ENCODE measurements at places on chromosomes 5 and 9.
A peak's percentile ranks its signal among the peaks of the same experiment; 100 is the strongest.

DNA sequence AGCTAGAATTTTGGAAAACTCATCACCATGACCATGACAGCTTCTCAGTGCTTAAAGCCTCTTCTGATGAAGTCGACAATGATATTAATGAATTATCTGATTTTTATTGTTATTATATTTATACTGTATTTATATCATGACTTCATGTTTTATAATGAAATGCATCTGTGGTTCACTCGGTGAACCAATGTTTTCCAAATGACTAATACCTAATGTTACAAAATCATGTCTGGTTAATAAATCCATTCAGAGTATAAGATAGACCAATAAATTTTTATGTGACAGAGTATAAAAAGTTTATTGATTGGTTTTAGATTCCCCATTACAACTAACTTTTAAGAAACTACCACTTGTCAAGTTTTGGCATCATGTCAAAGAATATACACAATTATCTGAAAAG is 416.5 kb downstream of the MLLT3 start:
- DNase-seq, result no peak

DNA sequence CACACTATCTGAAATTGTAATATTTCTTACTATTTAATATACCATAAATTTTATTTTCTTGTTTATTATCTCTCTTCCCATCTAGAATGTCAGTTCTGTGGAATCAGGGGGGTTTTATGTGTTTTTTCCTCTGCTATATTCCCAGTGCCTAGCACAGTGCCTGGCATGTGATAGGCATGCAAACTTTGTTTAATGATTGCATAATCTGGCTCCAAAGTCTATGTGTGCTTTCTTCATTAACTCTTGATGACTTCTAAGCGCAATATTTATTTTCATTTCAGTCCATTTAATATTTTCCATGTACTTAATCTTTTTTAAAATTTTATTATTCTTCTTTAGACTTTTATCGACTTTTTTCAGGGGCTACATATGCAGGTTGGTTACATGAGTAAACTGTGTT is 60.4 kb upstream of the CDK5RAP2 start:
- no peak for DNase-seq

- DNase-seq, result no peak
Observed at GRCh38 chr5:145856285-145856818, 16.5 kb downstream of the GRXCR2 start.

GRCh38 chr5:34684281-34684979 is 28.3 kb downstream of the RAI14 start:
- DNase-seq, result no peak

GRCh38 chr5:124252747-124253146 is 493.7 kb downstream of the ZNF608 start:
- DNase-seq, result no peak

- no peak for DNase-seq
Observed at GRCh38 chr5:111691914-111692313, 65.1 kb downstream of the NREP start.

- no peak for DNase-seq
Observed at GRCh38 chr5:87076931-87077330, 190.8 kb upstream of the RASA1 start.

DNA sequence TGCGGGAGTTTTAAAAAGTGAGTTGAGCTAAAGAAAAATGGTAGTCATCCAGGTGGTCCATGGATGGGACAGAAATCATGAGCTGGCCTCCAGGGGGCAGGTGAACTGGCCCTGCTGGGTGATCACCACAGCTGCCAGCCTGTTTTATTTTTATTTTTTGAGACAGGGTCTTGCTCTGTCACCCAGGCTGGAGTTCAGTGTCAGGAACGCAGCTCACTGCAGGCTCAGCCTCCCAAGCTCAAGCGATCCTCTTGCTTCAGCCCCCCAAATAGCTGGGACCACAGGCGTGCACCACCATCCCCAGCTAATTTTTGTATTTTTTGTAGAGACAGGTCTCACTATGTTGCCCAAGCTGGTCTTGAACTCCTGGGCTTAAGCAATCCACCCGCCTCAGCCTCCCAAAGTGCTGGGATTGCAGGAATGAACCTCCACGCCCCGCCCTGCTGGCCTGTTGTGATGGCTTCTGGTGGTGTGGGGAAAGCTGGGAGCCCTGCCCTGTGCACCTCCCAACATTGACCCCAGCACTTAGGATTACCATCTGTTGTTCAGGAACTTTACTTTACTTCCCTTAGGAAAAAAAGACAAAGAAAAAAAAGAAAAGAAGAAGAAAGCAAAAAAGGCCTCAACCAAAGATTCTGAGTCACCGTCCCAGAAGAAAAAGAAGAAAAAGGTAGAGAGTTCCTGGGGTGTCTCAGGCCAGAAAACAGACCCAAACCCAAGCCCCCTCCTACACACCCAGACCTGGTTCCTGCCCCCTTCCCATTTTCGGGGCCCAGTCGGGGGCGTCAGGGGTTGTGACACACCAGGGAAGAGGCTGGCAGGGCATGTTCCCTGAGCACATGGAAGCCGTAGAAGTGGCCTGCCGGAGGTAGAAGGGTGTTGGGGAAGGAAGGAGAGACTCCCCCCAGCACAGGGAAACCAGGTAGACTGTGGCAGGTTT is 14.7 kb downstream of the CD74 start:
- DNase-seq, result no peak

GRCh38 chr5:16245956-16246355 is 66.4 kb upstream of the MARCHF11 start:
- DNase-seq, result no peak

DNA sequence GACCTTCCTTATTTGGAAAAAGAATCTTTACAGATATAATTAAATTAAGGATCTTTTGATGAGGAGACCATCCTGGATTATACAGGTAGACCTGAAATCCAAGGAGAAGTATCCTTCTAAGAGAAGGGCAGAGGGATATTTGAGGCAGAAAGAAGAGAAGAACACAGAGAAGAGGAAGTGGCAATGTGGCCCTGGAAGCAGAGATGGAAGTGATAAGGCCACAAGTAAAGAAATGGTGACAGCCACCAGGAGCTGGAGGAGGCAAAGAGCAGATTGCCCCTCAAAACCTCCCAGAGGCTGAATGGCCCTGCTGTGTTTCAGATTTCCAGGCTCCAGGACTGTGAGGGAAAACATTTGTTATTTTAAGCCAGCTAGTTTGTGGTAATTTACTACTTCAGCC is 93.0 kb upstream of the ANKRD55 start:
- no peak for DNase-seq

GRCh38 chr5:32369542-32370155 is 56.9 kb upstream of the MTMR12 start:
- no peak for DNase-seq

DNA sequence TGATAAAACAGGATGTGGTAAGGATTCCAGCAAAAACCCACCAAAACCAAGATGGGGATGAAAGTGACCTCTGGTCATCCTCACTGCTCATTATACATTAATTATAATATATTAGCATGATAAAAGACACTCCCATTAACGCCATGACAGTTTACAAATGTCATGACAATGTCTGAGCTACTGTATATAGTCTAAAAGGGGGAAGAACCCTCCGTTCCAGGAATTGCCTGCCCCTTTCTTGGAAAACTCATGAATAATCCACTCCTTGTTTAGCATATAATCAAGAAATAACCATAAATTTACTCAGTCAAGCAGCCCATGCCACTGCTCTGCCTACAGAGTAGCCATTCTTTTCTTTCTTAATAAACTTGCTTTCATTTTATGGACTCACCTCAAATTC is 96.4 kb upstream of the VLDLR start:
- no peak for DNase-seq

- DNase-seq, result no peak
Observed at GRCh38 chr5:172638209-172638768, 2.8 kb upstream of the NEURL1B start.

GRCh38 chr9:122506964-122507363 is 3.6 kb upstream of the OR1J2 start:
- DNase-seq, result no peak

DNA sequence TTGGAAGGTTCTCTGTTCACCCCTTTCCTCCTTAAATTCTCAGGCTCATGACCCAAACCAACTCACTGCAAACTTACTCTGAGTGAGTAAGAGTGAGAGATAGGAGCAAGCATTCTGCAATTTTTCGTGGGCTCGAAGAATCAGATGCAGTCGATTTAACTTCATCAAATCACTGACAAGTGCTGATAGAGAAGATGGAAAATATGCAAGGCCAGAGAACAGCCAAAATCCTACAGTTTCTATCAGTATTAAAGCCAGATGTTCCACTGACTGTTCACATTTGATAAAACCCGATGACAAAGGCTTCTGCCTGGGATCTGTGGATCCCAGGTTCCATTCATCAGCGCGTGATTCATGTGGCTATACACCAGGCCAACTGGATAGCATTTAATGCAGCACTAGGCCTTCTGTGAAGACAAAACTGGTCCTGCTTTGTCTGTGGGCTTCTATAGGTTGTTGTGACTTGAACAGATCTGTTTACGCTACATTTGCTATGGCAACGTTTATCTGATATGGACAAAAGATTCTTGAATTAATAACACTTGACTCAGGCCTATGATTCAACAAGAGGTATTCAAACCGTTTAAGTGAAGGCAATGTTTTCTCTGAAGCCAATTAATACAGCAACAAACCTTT is 251.2 kb downstream of the NFIB start:
- DNase-seq, result no peak

- no peak for DNase-seq
Observed at GRCh38 chr9:38089387-38090165, 20.5 kb upstream of the SHB start.

GRCh38 chr9:113807173-113808061 is 68.7 kb upstream of the ZNF618 start:
- peak; percentile 50 for DNase-seq

GRCh38 chr9:99192786-99193465 is 28.8 kb downstream of the ALG2 start:
- no peak for DNase-seq

DNA sequence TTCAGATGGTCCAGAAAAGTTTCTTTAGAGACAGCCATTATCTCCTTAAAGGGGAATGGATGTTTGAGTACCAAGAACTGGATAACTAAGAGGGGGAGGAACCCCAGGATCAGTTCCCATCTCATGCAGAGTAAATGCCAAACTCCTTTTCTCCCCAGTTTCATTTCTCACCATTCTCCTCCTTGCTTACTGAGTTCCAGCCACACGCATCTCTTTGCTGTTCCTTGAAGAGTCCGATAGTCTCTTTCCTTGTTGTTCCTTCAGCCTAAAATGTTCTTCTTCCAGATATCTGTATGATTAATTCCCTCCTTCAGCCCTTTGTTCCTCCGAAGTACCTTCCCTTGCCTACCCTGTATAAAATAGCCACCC is 30.0 kb downstream of the KDM4C start:
- no peak for DNase-seq

DNA sequence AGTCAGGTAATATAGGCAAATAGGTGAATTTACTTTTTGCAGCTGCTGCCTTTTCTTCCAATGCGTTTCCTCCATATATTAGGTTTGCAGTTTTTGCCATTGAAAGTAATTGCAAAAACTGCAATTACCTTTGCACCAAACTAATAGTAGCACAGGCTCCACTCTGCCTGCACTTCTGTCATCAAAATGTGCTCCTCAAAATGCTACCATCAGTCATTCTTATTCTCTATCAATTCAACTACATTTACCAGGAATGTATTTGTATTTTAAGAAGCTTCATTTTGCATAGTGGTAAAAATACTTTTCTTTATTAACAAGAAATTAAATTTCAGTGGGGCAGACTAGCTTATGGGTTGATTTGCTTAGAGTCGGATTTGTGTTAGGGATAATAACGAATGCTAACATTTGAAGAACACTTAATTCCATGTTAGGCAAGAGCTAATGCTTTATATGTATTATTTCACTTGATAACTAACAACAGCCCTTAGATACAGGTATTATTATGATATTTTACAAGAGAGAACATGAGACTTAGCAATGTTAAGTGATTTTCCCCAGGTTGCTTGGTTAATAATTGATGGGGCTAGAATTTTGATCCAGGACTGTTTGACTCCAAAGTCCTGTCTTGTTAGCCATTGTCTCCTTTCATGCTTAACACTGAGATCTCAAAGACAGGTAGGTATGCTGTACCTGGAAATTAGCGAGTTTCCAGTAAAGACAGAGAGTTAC is 300.4 kb downstream of the MAN2A1 start:
- no peak for DNase-seq

DNA sequence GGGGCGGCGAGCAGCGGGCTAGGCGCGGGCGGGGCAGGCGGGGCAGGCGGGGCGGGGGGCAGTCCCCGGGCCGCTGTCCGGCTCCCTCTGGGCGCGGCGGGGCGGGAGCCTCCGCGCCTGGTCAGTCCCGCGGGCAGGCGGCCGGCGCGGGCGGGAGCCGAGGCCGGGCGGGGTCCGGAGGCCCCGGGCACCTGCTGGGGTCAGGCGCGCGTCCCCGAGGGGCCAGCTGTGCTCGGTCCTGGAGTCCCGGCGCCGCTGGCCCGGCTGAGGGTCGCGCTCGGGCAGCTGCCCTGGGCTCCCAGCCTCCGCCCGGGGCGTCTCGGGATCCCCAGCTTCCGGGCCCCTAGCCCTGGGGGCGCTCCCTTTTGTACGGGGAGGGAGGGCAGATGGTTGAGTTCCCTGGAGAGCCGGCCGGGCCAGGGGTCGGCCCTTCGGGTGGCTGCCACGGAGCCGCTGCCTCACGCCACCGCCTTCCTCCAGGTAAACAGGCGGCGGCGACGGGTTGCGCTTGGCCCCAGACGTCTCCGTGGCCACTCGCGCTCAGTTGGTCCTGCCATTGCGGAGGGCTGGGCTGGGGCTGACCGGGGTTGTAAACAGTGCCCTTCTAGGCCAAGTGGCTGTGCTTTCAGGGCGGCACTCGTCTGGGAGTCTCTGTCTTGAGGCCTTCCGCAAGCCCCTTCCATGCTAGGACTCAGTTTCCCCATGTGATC is 473 bp downstream of the ZBTB34 start:
- no peak for DNase-seq

DNA sequence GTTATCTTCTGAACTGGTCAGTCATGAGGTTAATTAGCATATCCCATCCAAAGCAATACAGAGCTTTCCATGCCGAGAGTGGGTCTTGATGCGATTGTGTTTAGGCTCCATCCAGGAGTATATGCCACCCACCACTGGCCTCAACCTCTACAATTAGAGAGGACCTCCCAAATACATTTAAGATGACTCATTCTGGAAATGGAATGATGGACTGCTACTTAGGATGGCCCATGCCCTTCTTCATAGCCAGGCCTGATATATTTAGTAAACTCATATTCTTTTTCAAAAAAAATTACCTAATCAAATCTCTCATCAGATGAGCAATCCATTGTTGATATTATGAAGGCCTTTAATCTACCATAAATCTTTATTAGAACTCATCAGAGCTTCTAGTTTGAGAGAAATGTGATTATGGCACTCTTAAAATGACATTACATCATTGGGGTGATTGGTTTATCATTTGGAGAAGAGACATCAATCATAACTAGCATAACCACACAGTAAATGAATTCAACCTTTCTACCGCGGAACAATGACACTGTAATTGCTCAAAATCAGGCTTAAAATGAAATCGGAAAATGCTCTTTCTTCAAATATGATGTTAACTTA is 414.2 kb upstream of the WWC1 start:
- DNase-seq, result no peak

- no peak for DNase-seq
Observed at GRCh38 chr9:134481762-134482161, 155.5 kb downstream of the RXRA start.

- no peak for DNase-seq
Observed at GRCh38 chr5:165723931-165724330, 2218.5 kb downstream of the MAT2B start.

- no peak for DNase-seq
Observed at GRCh38 chr5:6107675-6108539, 270.4 kb downstream of the MED10 start.

GRCh38 chr9:2613730-2614271 is 7.8 kb upstream of the VLDLR start:
- no peak for DNase-seq

GRCh38 chr9:20083390-20083789 is 294.6 kb upstream of the SLC24A2 start:
- no peak for DNase-seq
